ENCODE measurements at places on chromosomes 16 and 17.
A peak's percentile ranks its signal among the peaks of the same experiment; 100 is the strongest.

- DNase-seq = no peak
These were observed 265.9 kb downstream of the WWOX start for GRCh38 chr16:78365366-78365765.

- no peak for DNase-seq
These were observed 1.7 kb downstream of the IL4R start for GRCh38 chr16:27315333-27316037.

DNA sequence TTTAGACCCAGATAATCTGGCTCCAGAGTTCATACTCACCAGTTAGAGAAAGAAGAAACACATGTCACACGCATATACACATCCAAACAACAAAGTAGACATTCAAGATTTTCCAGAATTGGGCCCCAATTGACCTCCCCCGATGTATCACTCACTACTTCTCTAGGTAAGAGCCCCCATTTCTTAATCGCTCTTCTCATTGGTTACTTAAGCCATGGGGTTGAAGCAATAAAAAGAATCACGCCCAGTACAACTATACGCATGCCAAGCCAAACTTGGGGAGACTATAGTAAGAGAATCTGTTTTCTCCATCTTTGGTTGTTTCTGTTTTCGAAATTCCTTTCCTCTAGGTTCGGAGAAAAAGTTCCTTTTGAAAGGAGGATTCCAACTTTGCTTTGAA is 565 bp downstream of the DDX52 start:
- DNase-seq = peak; percentile 38

DNA sequence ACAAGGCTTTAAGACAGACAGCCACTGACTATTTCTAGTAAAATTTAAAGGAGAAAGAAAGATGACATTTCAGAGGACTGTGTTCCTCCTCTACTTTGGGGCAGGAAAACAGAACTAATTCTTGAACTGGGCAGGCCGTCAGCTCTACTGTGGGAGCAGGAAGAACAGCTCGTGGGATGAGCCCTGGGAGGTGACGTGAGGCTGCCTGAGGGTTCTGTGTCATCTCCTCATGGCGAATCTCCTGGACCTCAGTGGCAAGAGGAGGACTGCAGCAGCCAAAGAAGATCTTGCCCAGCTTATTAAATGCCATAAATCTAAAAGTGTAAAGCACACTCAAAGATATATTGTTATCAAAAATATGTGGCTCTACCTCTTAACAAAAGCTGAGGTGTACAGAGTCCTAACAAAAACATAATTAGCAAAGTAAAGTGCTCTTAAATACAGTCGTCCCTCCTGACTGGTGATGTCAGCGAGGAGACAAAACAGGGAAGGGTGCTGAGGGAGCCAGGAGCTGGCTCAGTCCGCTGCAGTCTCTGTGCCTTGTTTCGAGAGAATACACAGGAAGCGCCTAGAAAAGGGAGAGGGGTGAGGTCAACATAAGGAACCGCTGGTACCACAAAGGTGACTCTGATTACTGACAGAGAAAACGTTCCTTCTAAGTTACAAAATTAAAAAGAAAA is 58.0 kb downstream of the CREBBP start:
- DNase-seq = no peak

GRCh38 chr17:60496041-60496440 is 30.0 kb downstream of the APPBP2 start:
- DNase-seq = no peak

- DNase-seq = no peak
These were observed 33.4 kb upstream of the LONP2 start for GRCh38 chr16:48210747-48211146.
